ENCODE measurements at places on chromosomes 2 and 18.

DNA sequence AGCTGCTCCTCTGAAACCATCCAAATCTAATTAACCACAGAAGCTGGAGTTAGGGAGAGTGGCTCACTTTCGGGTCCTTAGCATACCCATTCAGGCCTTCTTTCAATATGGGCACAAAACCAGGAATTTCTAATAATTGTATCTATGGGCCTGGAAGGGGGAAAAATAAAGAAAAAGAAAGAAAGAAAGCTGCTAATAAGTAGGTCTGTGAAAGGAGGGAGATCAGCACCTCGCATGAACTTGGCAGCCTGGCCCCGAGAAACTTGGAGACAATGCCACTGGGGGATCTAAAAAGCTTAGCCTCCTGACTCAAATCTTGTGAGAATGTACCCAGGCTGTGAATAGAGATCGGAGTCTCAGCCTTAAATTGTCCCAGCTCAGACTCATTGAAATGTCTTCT, 252.1 kb upstream of the SLC14A2 start:
- no peak for DNase-seq

- peak; percentile 86 for DNase-seq
Measured at GRCh38 chr2:225137971-225138370, 95.7 kb upstream of the DOCK10 start.

GRCh38 chr2:118351796-118352195, 263.5 kb downstream of the INSIG2 start:
- DNase-seq = no peak

- no peak for DNase-seq
Measured at GRCh38 chr2:97928591-97928990, 67.2 kb downstream of the TMEM131 start.

GRCh38 chr2:108182489-108182888, 57.3 kb upstream of the SULT1C3 start:
- peak; percentile 68 for DNase-seq

DNA sequence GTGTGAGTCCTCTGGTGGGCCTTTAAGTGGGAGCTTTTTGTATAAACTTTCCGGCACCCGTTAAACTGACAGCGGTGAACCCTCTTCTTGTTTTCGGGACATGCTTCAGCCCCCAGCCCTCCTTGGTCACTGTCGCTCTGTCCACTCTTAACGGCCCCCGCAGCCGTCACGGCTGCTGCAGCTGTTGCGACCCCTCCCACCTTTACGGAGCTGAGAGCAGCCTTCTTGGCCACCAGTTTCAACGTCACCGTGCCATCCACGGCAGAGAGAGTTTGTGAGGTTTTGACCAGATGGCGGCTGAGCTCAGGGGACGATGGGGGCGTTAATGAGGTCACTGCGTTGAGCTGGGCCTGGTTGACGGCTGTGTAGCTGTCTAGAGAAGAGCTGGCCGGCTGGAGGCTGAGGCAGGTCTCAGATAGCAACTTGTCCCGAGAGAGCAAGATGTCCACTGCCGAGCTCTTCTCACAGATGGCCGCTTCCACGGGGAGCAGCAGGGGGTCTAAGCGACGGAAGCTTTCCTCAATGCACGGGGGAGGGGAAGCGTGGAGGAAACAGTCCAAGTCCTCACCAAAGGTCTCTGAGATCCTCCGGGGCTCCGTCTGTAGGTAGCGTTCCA, 41.9 kb downstream of the KLF7 start:
- DNase-seq = no peak

DNA sequence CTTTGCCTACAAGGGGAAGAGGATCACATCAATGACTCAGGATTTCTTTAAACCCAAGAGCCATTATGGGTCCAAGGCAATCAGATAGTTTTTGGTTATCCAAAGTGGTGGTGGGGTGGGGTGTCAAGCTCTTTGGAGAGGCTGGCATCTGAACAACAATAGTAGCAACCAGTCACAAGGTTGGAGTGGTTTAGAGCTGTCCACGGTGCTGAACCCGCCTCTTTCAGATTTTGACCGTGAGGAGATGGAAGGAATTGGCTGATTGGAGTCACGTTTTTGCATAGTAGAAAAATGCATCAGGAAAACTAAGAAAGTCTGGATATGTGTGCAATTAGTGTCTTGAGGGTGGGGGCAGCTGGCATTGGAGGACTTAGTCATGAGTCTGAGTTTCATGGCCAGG, 159.9 kb downstream of the LOXHD1 start:
- peak; percentile 35 for DNase-seq

DNA sequence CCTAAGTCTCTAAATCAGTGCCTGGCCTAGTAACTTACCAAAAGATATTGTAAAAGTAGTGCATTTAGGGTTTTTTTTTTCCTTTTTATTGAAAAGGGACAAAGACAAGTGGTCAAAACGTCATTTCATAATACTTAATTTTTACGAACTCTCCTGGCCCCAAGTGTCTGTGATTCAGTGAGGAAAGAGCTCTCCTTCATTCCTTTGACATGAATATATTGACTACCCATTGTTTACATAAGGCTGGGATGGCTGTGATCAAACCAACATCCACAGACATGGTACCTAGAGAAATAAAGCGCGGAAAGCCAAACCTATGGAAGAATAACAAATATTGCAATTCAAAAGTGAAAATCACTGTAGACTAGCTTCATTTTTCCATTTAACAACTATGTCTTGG, 198.4 kb downstream of the BABAM2 start:
- DNase-seq = peak; percentile 79

GRCh38 chr18:46302528-46303485, 198.6 kb downstream of the HAUS1 start:
- no peak for DNase-seq

GRCh38 chr2:183079139-183079775, 710 bp downstream of the DUSP19 start:
- DNase-seq = no peak

DNA sequence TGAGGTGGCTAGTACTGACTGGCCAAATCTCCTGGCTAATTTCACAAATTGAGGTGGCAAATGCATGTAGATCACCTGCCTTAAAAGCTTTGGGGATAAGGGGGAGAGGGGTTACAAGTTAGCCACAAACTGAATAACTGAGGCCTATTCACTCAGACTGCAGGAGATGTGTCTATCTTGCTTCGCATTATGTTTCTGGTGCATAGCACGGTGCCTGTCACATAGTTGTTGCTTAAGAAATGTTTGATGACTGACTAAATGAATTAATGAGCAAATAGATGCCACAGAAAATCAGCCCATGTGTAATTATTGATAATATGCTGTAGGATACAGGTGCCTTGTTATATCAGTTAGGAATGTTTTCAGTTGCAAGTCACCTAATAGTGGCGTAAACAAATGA, 12.5 kb upstream of the SLC40A1 start:
- no peak for DNase-seq

DNA sequence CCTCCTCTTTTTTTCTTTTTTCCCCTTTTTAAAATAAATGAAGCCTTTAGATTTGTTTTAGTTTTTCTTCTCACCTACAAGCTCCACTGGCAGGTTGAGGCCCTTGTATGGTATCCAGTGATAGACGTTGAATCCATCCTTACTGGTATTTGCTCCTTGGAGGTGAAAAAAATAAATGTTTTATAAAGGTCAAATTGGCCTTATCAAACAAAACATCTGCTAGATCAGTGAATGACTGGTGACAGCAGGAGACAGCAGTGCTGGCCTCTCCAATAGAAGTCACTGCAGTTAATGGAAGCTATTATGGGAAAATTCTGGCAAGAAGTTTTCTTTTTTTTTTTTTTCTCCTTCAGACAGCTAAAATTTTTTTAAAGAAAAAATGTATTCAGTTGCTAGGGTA, 12.6 kb upstream of the SP9 start:
- DNase-seq = no peak

- DNase-seq = peak; percentile 92
Measured at GRCh38 chr18:8615397-8616027, 6.3 kb downstream of the RAB12 start.

- DNase-seq = peak; percentile 44
Measured at GRCh38 chr18:68847219-68847837, 49.4 kb downstream of the CCDC102B start.

- no peak for DNase-seq
Measured at GRCh38 chr2:75707901-75708300, 2.8 kb downstream of the GCFC2 start.

- peak; percentile 43 for DNase-seq
Measured at GRCh38 chr2:138716183-138716582, 64.0 kb downstream of the NXPH2 start.

GRCh38 chr2:29450596-29451222, 335.5 kb downstream of the CLIP4 start:
- no peak for DNase-seq

GRCh38 chr2:188973641-188974040, 532 bp upstream of the COL3A1 start:
- DNase-seq = no peak

GRCh38 chr2:17709897-17710296, 43.7 kb downstream of the SMC6 start:
- no peak for DNase-seq

DNA sequence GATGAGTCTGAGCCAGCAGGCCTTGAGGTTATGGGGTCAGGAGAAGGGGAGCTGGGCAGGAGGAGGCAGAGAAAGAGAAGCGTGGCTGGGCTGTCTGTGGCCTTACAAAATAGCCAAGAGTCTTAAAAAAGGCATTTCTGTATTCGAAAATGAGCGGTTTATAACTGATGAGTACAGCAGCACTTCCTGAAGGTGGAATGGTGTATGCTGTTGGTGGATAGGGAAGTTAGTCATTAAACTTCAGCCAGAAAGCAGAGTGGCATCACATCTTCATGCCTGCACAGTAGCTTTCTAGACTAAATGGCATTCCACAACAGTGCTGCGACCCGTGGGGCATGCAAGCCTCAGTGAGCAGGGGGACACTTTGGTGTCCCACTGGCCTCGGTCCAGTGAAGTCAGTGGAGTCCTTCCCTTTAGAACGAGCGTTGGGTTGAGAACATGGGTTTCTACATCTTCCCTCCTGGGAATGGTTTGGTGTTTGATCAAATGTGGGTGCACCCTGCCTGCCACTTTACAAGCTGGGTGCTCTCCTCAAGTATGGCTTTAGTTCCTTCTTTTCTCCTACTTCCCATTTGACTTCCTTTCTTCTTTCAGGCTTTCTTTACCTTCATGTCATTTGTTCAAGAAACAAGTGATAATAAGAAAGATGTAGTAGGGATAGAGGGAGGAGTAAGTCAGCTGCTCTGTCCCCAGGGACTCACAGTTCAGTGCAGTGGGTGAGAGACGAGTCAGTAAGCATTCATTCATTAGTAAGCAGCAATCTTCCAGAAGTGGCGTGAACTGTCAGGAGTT, 96.3 kb downstream of the ARMC9 start:
- DNase-seq = no peak

GRCh38 chr18:71554686-71555085, 989.5 kb downstream of the CBLN2 start:
- DNase-seq = no peak

DNA sequence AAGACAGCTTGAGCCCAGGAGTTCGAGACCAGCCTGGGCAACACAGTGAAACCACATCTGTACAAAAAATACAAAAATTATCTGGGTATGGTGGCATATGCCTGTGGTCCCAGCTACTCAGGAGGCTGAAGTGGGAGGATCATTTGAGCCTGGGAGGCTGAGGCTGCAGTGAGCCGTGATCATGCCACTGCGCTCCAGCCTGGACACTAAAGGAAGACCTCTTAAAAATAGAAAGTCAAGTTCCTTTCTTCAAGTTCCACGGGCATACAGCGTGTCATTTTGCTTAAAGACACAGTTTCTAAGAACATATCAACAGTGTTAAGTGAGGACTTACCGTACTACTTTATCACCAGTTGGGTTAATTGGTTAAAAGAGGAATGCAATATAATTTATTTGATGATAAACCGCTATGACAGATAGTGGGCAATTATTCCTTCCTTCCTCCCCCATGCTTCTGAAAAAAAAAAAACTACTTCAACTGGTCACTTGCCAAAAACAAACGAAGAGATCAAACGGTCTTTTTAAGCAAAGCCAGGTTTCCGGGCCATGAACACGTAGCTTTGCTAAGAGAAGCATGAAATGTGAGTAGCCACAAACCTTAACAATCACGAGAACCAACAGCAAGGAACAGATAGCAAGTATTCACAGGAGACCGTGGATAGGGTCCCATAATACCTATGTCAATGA, 21.4 kb downstream of the AP1S3 start:
- peak; percentile 56 for DNase-seq

DNA sequence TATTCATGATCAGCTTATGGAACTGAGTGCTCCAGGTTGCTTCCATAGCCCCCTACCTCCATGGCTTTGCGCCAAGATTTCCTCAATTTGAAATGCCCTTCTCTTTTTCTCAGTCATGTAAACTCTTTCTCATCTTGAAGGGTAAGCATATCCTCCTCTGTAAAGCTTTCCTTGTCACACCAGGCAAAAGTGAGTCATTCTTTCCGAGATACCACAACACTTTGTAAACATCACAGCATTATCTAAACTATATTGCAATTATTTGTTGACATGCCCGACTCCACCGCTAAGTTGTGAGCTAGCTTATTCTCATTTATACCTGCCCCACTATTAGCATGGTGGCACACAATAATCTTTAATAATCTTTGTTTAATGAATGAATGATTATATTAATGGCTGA, 419.5 kb upstream of the CHST9 start:
- DNase-seq = peak; percentile 64

- peak; percentile 45 for DNase-seq
Measured at GRCh38 chr2:130393318-130393910, 37.6 kb downstream of the PTPN18 start.

DNA sequence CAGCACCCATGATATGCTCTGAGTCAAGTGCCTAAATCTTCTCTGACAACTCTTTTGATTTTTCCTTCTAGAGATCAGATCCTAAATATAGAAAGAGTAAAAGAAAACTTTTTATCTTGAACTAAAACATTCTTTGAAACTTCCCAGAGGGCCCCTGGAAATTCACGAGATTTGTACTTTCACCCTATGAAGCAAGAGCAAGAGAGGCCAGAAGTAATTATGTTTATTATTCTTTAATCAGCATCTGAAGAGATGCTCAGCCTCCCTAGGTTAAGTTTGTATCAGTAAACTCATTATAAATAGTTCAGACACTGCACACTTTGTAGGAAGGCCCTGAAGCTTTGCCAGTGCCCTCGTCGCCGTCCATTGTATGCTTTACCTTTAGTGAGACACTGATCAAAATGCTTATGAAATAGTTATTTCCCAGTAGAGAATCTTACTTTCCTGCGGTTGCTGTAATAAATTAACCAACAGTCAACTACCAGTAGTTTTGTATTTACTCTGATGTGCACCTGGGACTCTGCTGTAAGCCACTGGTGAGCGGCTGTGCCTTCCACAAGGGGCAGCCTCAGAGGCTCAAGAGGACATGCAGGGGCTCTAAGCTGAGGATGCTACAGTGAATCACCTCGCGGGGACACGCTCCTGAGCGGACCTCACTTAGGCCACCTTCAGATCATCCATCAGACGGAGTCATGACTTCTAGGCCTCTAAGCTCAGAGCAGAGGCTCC, 71.9 kb downstream of the BIN1 start:
- no peak for DNase-seq

Data from PC-3 (cell line).